ENCODE measurements at places on chromosomes 12 and 14.

DNA sequence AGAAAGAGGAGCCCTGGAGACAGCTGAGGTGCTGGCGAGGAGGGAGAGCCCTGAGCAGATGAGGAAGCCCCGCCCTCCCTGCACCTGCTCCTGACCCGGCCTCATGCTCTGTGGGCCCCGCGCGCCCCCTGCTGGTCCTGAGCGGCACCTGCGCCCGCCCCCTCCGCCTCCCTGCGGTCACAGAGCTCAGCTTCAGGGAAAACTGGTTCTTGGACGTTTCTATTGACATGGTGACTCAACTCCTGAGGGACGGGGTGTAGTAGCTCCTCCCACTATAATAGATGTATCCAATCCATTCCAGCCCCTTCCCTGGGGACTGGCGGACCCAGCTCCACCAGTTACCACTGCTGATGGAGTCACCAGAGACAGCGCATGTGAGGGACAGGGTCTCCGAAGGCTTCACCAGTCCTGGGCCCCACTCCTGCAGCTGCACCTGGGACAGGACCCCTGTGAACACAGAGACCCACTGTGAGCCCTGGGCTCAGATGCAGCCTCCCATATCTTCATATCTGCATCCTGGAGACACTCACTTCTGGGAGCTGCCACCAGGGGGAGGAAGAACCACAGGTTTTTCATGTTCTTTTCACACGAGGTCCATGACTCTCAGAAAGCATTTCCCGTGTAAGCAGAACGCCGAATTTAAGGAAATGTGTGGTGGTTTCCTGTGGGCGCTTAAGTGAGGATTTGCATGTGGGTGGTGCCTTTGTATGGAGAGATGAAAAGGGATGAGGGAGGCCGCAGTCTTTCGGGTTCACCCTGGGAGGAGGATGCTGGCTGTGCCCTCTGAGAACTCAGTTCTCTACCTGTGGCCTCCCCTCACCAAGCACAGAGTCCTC is 1346.4 kb downstream of the TMEM121 start:
- DNase-seq, result no peak

GRCh38 chr12:123936956-123937706 is 35.5 kb downstream of the CCDC92 start:
- no peak for DNase-seq

DNA sequence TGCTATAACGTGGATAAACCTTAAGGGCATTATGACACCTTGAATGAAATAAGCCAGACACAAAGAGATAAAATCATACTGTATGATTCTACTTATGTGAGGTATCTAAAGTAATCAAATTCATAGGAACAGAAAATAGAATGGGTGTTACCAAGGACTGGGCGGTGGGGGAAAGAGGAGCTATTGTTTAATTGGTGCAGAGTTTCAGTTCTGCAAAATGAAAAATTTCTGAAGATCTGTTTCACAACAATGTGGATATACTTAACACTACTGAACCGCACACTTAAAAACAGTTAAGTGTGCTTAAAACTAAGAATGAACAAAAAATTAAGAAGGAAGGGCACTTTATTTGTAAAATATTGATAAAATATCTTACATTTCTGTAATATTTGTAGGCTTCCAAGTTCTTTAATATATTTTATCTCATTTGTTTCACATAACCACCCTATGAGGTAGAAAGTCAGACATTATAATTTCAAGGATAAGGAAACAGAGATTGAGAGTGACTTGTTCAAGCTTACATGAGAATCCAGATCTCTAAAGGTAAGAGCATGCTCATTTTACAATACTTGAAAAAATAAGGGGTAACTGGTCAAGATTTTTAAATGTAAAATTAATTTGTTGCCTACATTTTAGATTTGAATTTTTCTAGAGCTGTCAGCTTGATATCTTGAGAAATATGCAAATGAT is 14.9 kb downstream of the LTA4H start:
- no peak for DNase-seq

- no peak for DNase-seq
These were observed 194.7 kb upstream of the FBXO33 start for GRCh38 chr14:39626589-39627576.

- DNase-seq, result no peak
These were observed 17.5 kb downstream of the RASSF3 start for GRCh38 chr12:64627771-64628170.

All from H9 (cell line).